Muscle of back (tissue), 13 donors: ENCODE measurements at places on chromosomes 13 and 19.

DNA sequence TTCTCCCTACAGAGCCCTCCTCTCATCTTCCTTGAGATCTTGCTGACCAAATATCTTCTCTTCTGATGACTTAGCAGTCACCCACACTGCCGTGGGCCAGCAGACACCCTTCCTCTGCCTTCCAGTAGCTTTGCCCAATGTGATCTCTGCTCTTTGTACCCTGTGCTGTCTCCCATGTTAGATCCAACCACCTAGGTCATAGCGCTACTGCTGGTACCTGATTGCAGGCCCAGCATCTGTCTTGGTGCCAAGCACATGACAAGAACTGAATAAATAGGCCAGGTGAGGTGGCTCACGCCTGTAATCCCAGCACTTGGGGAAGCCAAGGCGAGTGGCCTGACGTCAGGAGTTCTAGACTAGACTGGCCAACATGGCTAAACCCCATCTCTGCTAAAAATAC lies 149.7 kb downstream of the TM9SF2 start:
- no peak for DNase-seq

- DNase-seq = no peak
Measured at GRCh38 chr19:31532034-31532433, 182.8 kb upstream of the TSHZ3 start.

GRCh38 chr19:39448271-39448670 lies 2.9 kb downstream of the SUPT5H start:
- DNase-seq = no peak

DNA sequence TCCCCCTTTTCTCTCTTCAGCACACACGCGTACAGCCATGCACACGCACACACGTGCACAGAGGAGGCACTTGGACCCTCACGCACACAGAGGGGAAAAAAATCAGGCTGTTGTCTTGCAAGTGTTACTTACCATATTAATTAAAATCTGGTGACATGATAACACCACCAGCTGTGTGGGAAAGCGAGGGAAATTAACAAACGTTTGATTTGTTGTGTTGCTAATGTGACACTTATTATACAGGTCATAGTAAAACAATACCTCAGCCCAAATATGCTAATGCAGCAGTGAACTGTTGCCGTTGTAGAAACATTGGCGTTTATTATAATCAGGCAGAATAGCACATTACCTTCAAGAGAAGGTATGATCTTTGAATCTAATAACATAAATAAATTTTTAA lies 211.7 kb downstream of the TEX29 start:
- DNase-seq = no peak

DNA sequence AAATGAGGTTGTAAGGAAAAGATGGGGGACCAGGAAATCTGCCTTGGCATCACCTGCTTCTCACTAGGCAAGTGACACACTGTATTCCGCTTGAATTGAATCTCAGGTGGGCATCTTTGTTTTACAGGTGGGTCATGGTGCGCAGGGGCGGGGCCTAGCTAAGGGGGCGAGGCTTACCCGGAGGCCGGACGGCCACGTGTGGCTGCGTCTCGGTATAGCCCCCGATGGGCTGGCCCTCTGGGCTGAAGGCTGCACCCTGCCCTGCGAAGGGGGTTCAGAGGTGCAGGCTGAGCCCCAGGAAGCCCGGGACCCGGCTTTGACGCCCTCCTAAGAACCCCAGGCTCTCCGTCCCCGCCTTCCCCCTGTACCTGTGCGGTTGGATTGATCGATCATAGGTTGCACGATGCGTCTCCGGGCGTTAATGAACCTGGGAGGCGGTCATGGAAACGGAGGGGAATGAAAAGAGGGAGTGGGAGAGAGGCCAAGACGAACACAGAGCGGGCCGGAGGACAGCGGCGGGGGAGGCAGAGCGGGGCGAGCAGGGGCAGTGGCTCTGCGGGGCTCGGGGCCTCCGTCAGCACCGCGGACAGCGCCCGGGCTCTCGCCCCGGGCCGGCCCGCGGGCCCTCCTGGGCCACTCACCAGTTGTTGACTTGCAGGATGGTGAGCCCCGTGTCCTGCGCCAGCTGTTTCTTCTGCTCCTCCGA lies 12.5 kb downstream of the MEIS3 start:
- peak; percentile 57 for DNase-seq

DNA sequence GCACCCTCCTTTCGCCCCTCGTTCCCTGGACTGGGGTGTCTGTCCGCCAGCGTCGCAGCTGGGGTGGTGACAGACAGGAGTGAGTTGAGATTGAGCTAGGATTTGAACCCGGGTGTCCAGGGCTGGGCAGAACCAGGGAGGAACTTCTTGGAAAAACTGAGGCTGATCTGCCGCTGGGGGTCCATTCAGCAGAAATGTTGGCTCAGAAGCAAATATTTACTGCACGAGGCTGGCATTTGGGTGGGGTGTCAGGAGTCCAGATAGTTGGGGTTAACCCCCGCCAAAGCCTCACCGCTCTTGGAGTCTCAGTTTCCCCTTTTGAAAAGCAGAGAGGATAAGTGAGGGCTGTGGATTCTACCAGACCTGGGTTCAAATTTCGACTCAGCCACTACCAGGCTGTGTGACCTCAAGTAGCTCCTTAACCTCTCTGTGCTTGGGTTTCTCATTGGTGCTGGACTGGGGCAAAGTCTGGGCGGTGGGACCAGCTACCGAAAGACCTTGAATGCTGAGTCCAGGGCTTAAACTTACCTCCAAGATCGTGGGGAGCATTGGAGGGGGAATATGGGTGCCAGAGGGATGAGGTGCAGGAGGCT lies 20.9 kb downstream of the MAST3 start:
- peak; percentile 44 for DNase-seq

- DNase-seq = no peak
Measured at GRCh38 chr19:1168572-1169410, 5.3 kb downstream of the SBNO2 start.

- DNase-seq = no peak
Measured at GRCh38 chr19:33256261-33256660, 30.6 kb upstream of the SLC7A10 start.
